ENCODE measurements at places on chromosomes 16 and 17. TPM values are rescaled to one million over a fixed set of nuclear protein-coding genes. Genes with fewer than 3 reads are reported as not detected.

GABARAPL2 gene
- 107 TPM for total RNA-seq

CBX8 gene
- total RNA-seq, result 4.7 TPM

ALG1 gene
- total RNA-seq, result 35.1 TPM

DNA sequence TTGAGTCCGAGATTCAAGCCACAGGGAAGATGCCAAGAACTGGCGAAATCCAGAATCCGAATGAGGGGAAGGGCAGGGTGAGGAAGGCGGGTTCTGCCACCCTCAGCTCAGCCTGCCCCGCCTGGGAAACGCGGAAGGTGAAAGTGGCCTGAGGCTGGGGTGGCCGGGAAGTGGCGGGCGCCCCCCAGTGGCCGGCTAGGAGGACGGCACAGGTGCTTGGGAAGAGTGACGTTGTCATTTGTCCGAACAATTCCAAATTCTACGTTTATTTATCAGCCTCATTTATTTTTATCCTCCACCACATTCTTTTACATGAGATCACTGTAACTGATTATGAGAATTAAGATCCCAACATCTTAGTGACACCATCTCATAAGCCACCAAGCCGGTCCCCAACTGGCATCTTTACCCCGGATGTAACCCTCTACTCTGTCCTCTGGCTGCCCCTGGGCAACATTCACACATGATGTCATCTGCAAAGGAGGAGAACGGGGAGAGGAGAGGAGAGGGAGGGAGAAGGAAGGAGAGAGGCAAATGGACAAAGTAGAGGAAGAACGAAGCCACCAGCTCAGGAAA lies 21.3 kb downstream of the SRCIN1 start:
- H3K4me1 ChIP-seq, result no peaks in the 10 kb centered on the region
- peak; percentile 56 for DNase-seq
- H3K4me3 ChIP-seq, result no peak overlapping the region
- H3K27me3 ChIP-seq, result peaks cover 4% of the 10 kb centered on the region
- no peaks in the 10 kb centered on the region for H3K36me3 ChIP-seq

PLXDC1 gene
- total RNA-seq, result 3.9 TPM

IL17C gene
- not detected for total RNA-seq

GRCh38 chr16:69930117-69930776 lies 20.9 kb upstream of the CLEC18A start:
- no peak overlapping the region for H3K27ac ChIP-seq
- peak; percentile 43 for DNase-seq
- no peaks in the 10 kb centered on the region for H3K4me1 ChIP-seq
- peaks cover 1% of the 10 kb centered on the region for H3K36me3 ChIP-seq
- H3K27me3 ChIP-seq, result no peaks in the 10 kb centered on the region

TMEM97 gene
- total RNA-seq, result 11.8 TPM

DNA sequence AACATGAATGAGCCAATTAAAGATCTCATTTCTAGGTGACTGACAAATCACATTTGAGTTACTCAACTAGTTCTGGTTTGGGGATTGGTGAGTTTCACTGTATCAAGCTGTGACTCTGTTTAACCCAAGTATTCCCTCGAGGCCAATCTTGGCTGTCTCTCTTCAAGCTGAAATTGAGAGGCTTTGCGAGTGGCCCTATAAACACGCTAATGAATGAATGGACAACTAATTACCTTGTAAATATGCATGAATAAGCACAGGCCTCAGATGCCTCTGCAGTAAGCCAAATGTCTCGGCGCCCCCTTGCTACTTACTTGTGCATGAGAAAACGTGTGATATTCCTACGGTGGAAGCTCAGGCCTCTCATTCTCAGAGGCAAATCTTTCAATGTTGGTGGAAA lies 450.3 kb upstream of the PSMD7 start:
- no peak for DNase-seq
- no peaks in the 10 kb centered on the region for H3K27me3 ChIP-seq
- no peaks in the 10 kb centered on the region for H3K4me1 ChIP-seq

GRCh38 chr16:14502932-14503741 lies 126.9 kb downstream of the PARN start:
- H3K4me1 ChIP-seq, result peaks cover 3% of the 10 kb centered on the region
- H3K27me3 ChIP-seq, result no peaks in the 10 kb centered on the region
- no peak overlapping the region for H3K4me3 ChIP-seq
- no peaks in the 10 kb centered on the region for H3K36me3 ChIP-seq
- no peak overlapping the region for H3K27ac ChIP-seq

DNA sequence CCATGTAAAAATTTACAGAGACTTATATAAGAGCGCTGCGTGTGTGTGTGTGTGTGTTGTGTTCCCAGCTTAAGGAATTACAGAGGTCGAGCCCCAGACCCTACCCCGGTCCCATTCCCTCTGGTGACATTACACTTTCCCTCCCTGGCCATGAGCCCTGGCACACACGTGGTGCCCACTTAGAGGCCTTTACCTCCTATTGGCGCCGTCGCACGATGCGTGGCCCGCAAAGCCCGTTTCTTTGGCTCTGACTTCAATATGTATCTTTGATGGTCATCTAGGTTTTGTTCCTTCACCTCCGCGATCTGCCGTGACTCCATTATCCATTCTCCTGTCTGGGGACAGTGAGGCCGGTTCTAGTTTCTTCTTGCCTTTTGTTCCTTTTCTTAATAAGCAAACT lies 96.9 kb upstream of the CHMP6 start:
- no peaks in the 10 kb centered on the region for H3K36me3 ChIP-seq
- no peaks in the 10 kb centered on the region for H3K4me1 ChIP-seq
- H3K27ac ChIP-seq, result no peak overlapping the region
- H3K27me3 ChIP-seq, result no peaks in the 10 kb centered on the region

CPPED1 gene
- total RNA-seq, result 24.8 TPM

DNA sequence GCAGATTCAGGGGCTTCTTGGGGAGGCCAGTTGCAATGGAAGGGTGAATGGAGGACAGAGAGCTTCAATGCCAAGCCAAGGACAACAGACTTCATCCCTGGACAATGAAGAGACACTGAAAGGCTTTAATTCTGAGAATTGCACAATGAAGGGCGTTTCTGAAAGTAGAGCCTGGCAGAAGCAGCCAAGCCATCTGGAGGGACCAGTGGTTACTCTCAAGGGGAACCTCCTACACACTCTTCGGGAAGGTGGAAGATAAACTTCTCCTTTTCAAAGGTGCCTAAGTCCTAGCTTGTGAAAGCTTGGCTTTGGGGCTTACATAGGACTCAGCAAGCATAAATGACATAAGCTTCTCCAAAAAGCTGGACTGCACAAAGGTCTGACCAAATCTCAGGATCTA lies 6.2 kb upstream of the CES1 start:
- H3K4me3 ChIP-seq, result no peak overlapping the region
- no peak overlapping the region for H3K27ac ChIP-seq
- DNase-seq, result no peak
- no peaks in the 10 kb centered on the region for H3K27me3 ChIP-seq
- no peaks in the 10 kb centered on the region for H3K4me1 ChIP-seq

- H3K4me1 ChIP-seq, result peaks cover 5% of the 10 kb centered on the region
- no peak overlapping the region for H3K4me3 ChIP-seq
- H3K36me3 ChIP-seq, result no peaks in the 10 kb centered on the region
- DNase-seq, result no peak
- H3K27ac ChIP-seq, result no peak overlapping the region
- no peaks in the 10 kb centered on the region for H3K27me3 ChIP-seq
These were observed 4.5 kb upstream of the EFNB3 start for GRCh38 chr17:7700510-7700909.

CIAO3 gene
- total RNA-seq, result 76.6 TPM

KRT10 gene
- total RNA-seq, result 23.6 TPM

GRCh38 chr16:79092846-79093245 lies 507.7 kb downstream of the MAF start:
- no peak overlapping the region for H3K4me3 ChIP-seq
- no peak overlapping the region for H3K27ac ChIP-seq
- no peaks in the 10 kb centered on the region for H3K36me3 ChIP-seq
- no peaks in the 10 kb centered on the region for H3K27me3 ChIP-seq
- H3K4me1 ChIP-seq, result peaks cover 6% of the 10 kb centered on the region

DNA sequence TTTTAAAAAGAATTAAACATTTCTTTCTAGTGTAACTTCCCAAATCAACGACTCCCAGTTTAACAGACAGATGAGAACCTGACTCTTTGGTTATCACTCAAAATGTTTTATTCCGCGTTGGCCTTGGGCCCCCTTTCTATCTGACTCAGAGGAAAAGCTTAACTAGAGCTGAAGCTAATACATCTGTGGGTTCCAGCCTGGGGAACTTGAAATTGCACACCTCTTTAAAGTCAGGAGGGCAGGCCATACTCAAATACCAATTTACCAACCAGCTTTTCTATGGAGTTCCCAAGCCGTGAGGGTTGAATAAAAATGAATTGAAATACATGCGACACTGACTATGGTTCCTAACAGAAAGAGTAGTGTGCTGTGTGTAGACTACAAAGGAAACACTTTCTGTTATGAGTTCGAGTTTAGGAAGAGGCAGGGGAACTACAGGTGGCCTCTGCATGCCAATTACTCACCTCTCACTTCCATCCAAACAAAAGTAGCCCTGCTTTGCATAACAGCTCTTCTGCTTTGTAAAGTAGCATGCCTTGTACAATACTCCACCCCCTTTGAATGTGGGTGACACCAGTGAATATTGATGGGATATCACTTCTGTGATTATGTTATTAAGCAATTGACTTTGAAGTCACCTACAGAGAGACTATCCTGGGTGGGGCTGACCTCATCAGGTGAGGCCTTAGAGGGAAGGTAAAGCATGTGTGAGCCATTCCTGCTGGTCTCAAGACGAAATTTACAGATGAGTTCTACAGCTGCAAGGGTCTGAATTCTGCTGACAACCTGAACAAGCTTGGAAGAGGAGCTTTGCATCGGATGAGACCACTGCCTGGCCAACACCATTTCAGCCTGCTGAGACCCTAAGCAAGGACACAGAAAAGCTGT lies 92.1 kb downstream of the WDR59 start:
- H3K27ac ChIP-seq, result no peak overlapping the region
- H3K4me3 ChIP-seq, result no peak overlapping the region
- no peak for DNase-seq

DNA sequence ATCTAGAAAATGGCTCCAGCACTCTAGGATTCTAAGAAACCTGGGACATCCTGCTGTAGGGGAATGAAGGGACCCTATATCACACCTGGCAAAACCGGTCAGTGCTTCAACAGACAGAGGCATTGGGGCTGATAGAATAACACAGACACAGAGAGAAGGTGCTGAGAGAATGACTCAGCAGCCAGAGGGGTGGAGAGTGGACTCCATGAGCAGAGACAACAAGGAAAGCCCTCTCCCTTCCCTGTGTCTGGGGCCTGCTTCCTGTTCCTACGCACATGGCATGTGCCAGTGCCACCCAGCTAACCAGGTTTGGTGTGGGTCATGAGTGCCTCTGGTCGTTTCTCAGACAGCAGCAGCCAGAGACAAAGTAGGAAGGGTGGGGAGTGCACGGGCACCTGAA lies 140.3 kb downstream of the CCT6B start:
- no peaks in the 10 kb centered on the region for H3K36me3 ChIP-seq
- H3K4me1 ChIP-seq, result no peaks in the 10 kb centered on the region
- no peak for DNase-seq

DNA sequence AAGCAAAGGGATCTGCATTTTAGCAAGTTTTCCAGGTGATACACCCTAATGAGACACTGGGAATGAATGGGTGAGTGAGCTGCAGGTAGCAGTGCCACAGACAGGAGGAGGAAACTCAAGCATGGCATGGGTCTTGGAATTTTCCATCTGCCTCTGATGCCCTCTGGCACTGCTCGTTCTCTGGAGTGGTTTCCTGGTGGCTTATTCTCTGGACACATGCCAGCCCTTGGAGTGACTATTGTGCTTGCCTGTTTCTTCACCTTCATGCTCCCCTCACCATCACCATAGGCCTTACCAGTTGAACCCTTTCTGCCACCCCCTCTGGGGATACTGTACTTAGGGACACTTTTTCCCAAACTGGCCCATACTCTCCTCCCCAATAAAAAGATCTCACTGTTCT lies 1.6 kb downstream of the COASY start:
- no peaks in the 10 kb centered on the region for H3K36me3 ChIP-seq
- no peak overlapping the region for H3K4me3 ChIP-seq
- H3K4me1 ChIP-seq, result peaks cover 28% of the 10 kb centered on the region

GRCh38 chr17:44266402-44267164 lies 1.4 kb downstream of the SLC4A1 start:
- no peak for DNase-seq
- no peak overlapping the region for H3K4me3 ChIP-seq
- H3K27me3 ChIP-seq, result no peaks in the 10 kb centered on the region
- no peaks in the 10 kb centered on the region for H3K4me1 ChIP-seq

DNA sequence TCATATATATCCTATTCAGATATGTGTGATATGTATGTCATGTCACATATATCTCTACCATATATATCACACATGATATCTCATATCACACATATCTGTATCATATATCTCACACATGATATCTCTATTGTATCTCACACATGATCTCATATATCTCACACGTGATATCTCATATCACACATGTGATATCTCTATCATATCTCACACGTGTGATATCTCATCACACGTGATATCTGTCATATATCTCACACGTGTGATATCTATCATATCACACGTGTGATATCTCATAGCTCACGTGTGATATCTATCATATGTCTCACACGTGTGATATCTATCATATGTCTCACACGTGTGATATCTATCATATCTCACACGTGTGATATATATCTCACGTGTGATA lies 240.7 kb downstream of the MAP2K4 start:
- H3K36me3 ChIP-seq, result no peaks in the 10 kb centered on the region
- H3K4me1 ChIP-seq, result no peaks in the 10 kb centered on the region
- DNase-seq, result no peak
- H3K27ac ChIP-seq, result no peak overlapping the region

MGAT5B gene
- 0.14 TPM for total RNA-seq

- H3K27me3 ChIP-seq, result no peaks in the 10 kb centered on the region
- H3K4me3 ChIP-seq, result no peak overlapping the region
- no peak for DNase-seq
- no peaks in the 10 kb centered on the region for H3K36me3 ChIP-seq
These were observed 182.6 kb downstream of the NTN1 start for GRCh38 chr17:9203771-9204425.

SLC52A1 gene
- total RNA-seq, result 1.6 TPM

TMC8 gene
- total RNA-seq, result 3.3 TPM

- no peaks in the 10 kb centered on the region for H3K36me3 ChIP-seq
- no peaks in the 10 kb centered on the region for H3K27me3 ChIP-seq
- H3K27ac ChIP-seq, result no peak overlapping the region
- no peaks in the 10 kb centered on the region for H3K4me1 ChIP-seq
These were observed 50.1 kb downstream of the PIMREG start for GRCh38 chr17:6494239-6494941.

TP53TG3 gene
- total RNA-seq, result 4.7 TPM

PERCC1 gene
- total RNA-seq, result 45.2 TPM

- no peak overlapping the region for H3K4me3 ChIP-seq
- no peaks in the 10 kb centered on the region for H3K36me3 ChIP-seq
- DNase-seq, result no peak
These were observed 7.1 kb downstream of the HAS3 start for GRCh38 chr16:69112285-69113129.

GRCh38 chr16:79844603-79845002 lies 244.1 kb upstream of the MAF start:
- no peak overlapping the region for H3K4me3 ChIP-seq
- peaks cover 5% of the 10 kb centered on the region for H3K4me1 ChIP-seq
- H3K27me3 ChIP-seq, result no peaks in the 10 kb centered on the region
- no peak for DNase-seq

- peaks cover 4% of the 10 kb centered on the region for H3K4me1 ChIP-seq
- H3K27ac ChIP-seq, result no peak overlapping the region
- no peaks in the 10 kb centered on the region for H3K27me3 ChIP-seq
- H3K36me3 ChIP-seq, result no peaks in the 10 kb centered on the region
- peak; percentile 75 for DNase-seq
These were observed 19.9 kb downstream of the CLEC16A start for GRCh38 chr16:10964039-10964890.
